ENCODE measurements at places on chromosomes 16 and 17.

- no peak for DNase-seq
These were observed 250.2 kb upstream of the CIBAR2 start for GRCh38 chr16:85362443-85362842.

DNA sequence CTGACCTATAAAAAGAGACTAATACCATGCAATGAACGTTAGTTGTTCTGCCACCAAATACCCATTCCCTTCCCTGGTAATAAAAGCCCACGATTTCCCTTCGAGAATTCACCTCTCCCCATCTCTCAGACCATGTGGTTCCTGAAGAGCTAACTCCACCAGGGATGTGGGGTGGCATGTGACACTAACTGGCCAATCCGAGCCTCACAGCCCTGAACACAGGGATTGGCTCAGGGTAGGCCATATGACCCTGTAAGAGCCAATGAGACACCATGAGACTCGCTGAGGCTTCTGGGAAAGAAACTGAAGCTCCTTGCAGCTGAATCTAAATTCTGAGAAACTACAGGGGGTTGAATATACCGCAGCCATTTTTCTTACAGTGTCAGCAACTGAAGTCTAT lies 21.1 kb downstream of the HELZ start:
- no peak for DNase-seq

GRCh38 chr16:89727406-89728120 lies 6.2 kb downstream of the ZNF276 start:
- no peak for DNase-seq

GRCh38 chr17:76191896-76192295 lies 48.4 kb downstream of the RNF157 start:
- no peak for DNase-seq

GRCh38 chr16:57941016-57941664 lies 29.8 kb downstream of the CNGB1 start:
- DNase-seq, result no peak

DNA sequence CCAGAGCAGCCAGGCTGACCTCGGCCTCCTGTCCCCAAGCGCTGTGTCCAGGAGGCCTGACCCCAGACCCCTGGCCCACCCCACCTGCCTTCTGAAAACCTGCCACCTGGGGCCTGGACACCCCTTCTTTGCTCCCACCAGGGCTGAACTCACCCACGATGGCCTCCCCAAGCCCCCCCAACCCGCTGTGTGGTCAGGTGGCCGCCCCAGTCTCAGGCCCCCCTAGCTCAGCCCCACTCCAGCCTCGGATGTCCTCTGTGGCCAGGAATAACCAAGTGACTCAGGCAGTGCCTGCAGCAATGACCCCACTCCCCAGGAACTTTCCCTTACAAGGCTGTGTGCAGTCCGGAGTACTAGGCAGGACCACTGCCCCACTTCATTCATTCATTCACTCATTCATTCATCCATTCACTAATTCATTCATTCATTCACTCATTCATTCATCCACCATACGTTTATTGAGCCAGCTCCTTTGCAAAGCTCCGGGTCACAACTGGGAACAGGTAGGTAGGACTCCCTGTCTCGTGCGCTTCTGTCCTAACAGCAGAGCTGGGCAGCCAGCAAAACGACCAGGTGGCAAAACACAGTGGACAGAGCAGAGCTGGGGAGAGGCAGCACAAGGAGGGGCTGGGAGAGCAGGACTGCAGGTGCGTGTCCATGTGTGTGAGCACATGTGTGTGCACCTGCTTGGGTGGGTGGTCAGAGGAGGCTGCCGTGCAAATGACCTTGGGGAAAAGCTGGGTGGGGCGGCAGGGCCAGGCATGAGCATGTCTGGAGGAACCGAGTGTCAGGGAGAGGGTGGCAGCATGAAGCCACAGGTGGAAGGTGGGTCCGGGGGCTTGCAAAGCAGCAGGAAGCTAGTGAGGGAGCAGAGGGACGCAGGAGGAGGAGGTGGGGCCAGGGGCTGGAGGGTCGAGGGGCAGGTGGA lies 75.8 kb upstream of the CBX4 start:
- DNase-seq, result no peak

GRCh38 chr17:34318474-34318873 lies 761 bp upstream of the CCL8 start:
- no peak for DNase-seq

DNA sequence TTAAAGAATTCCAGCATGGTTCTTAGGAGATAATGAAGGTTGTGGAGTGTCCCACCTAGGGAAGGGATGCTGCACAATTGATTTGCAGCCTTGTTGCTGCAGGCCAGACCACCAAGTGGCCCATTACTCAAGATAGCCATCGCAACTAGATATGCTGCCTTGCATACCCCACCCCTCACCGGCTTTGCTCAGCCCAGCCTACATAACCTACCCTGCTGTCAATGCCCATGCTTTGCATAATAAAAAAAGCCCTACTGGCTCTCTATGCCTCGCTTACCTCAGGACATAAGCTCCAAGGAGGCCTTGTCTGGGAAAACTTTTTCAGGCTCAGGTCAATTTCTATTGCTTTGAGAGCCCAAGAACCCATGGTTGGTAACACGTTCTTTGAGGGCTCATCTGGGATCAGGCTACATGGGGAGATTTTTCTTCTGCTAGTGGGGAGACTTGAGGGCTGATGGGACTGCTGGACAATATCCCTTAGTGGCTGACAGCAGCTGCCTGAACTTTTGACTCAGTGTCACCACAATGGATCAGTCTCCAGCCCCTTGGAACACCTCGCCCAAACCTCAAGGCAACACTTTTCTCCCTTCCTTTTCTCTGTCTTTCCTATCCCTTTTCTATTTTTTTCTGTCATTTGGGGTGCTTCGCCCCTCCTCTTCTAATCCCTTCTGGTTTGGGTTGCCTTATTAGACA lies 38.3 kb downstream of the SCPEP1 start:
- DNase-seq, result no peak

DNA sequence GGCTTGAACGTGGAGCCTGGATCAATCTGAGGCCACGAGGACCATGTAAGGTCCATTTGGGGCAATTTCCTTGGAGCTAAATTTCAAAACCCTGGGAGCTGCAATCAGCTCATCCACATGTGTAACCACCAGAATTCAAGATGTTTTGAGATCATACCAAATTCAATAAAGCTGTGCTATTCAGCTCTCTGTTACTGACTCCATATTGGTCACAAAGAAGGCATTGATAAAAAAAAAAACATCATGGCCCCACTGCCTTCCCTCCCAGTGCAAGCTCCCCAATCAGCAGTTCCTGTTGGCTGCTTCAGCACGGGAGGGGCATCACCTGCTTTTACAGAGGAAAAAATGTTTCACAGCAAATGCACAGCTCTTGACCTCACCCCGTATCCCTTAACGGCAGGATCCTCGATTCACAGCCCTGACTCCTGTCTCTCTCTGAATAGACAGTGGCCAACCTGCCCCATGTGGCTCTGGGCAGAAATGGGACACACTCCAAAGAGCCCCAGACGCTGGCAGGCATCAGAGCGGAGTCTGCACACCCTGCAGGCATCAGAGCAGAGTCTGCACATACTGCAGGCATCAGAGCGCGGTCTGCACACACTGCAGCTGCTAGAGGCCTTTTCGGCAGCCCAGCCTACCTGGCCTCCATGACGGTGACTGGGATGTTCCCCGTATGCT lies 37.1 kb downstream of the FANCA start:
- DNase-seq, result no peak

Data from epithelial cell of proximal tubule (primary cell).